ENCODE measurements at places on chromosomes 16 and 17.

DNA sequence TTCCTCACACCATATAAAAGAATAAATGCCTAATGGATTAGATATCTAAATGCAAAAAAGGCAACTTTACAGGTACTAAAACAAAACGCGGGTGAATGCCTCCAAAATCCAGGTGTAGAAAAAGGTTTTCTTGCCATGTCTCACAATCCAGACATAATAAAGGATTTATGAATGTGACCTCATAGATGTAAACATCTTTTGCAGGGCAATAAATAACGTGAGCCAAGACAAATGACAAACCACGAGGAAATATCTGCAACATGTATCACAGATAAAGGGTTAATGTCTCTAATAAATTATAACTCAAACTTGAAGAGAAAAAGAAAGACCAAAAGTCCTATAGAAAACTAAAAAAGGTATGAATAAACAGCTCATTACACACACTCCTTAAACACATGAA, 180.7 kb downstream of the PARN start:
- no peak for DNase-seq

GRCh38 chr17:34579979-34580684, 750 bp downstream of the TMEM132E start:
- DNase-seq: no peak

DNA sequence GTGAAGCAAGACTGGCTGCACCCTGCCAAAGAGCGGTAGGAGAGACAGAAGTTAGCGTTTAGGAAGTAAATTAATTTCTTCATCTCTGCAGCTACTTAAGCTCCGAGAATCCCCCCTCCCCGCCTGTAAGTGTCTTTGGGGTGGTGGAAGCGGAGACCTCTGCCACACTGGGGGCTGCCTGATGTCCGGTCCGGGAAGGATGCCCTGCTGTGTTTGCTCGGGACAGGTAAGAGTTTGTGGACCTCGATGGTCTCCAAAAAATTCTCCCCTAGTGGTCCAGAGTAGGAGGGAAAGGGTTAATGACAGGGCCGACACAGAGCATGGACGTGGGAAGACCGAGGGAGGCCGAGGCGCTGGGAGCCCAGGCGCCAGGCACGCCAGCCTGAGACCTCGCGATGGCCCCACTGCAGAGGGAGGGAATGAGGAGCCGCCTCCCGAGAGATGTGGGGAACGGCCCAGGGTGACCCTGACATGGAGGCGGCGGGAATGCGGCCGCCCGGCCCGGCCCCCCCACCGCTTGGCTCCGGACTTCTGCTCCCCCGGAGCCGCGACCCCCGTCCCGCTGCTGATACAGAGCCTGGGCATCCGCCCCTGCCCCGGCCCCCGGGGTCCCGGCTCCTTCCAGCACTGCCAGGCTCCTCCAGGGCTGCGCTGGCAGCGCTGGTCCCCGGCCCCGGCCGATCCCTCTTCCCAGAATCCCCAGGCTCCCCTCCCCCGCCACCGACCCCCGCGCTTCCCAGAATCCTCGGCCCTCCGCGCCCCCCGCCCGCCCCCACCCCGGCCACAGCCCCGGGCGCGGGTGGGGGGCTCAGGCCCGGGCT, 680 bp downstream of the ZNF629 start:
- no peak for DNase-seq

DNA sequence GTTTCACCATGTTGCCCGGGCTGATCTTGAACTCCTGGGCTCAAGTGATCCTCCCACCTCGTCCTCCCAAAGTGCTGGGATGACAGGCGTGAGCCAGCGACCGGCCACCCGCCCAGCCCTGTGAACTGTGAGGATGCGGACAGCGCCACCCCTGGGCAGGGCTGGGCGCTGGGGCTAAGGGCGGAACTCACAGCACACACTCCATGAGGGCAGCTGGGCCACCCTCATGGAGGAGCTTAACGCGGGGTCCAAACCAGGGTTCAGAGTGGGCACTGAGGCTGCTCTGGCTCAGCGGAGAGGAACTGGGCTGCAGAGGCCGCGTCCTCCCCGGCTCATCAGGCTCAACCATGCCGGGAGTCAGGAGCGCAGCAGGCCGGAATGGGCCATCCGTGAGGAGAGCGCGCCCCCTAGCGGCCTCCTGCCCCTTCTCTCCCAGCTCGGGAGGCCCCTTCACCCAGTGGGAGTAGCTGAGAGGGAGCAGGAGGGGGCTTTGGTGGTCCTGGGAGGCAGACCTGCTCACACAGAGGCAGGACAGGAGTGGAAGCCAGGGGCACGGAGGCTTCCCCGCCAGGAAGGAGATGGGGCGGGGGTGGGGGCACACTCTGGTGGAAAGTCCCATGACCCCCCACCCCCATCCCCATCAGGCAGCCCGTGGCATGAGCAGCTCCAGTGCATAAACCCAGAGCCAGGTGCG, 13.8 kb downstream of the CORO7 start:
- DNase-seq: peak; percentile 79

DNA sequence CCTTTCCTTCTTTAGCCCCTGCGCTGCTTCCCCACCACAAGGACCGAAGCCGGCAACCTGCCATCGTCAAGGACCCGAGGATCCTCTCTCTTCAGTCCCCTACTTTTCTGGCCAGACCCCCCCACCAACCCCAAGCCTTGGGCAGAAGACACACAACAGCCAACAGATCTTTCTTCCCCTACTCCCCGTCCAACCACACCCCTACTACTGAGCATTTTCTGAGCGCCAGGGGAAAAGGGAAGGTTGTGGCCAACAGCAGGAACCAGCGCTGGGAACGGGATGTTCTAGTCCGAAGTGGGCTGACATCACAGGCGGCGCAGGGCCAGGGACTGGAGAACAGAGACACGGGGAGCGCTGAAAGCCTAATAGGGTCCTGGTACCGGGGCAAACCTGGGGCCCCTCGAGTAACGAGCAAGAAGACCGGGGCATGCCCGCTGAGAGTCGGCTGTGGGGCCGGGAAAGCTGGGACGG, 528 bp downstream of the PER1 start:
- peak; percentile 49 for DNase-seq

DNA sequence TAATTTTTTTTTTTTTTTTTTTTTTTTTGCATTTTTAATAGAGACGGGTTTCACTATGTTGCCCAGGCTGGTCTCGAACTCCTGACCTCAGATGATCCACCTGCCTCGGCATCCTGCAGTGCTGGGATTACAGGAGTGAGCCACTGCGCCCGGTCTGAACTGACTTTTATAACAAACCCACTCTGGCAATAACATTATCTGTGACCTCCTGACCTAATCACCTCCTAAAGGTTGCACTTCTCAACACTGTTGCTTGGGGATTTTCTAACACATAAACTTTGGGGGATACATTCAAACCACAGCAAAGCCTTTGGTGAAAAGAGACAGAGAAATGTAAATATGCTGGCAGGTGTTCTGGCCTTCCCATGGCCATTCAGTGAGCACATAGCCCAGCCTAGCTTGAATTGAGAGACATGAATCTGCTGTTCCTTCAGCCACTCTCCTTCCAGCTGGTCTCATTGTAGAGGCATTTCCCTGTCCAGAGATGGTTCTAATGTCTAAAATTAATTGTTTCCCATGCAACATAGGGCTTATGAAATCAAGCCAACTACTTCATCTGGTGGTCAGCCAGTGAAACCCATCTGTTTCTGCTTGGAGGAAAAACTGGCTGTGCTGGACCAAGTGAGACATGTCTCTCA, 28.3 kb downstream of the LYRM1 start:
- no peak for DNase-seq

GRCh38 chr17:68539548-68540467, 27.6 kb downstream of the PRKAR1A start:
- DNase-seq: peak; percentile 26

DNA sequence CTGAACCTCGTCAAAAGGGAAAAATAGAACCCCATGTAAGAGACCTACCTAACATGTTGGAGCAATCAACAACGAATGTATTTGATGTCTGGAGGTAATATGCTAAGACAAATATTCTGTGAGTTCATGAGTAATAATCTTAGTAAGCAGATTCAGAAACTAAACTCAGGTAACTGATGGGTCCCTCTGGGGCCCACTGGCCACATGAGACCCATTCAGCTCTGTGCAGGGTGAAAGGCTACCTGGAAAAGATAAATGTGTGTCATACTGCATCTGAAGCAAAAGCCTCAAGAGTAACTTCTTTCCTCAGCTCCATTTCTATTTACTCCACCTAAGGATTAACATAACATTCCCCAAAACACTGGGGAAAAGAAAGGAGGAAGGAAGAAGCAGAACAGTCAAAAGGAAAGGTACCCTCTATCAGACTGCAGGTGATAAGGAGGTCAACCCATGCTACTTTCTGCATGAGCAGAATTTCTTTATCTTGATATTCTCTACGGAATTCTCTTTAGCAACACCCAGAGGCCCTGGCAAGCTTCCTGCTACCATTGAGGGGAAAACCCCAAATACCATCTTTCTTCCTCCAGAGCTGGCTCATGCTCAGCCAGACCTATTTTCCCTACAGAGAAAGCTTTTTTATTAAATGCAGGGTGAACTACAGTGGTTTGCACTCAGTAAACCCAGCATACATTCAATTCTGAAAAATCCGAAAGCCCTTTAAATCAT, 37.7 kb upstream of the ABCA6 start:
- DNase-seq: no peak

GRCh38 chr16:10981697-10982216, 37.4 kb downstream of the CLEC16A start:
- peak; percentile 68 for DNase-seq

DNA sequence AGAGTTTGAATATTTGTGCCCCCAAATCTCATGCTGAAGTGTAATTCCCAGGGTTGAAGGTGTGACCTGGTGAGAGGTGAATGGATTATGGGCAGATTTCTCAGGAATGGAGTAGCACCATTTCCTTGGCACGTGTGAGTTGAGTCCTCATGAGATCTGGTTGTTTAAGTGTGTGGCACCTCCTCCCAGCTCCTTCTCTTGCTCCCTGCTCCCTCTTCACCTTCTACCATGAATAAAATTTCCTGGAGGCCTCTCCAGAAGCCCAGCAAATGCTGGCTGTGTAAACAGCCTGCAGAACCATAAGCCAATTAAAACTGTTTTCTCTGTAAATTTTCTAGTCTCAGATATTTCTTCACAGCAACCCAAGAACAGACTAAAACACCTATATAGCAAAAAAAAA, 12.6 kb upstream of the APOH start:
- no peak for DNase-seq

GRCh38 chr16:20001856-20002707, 71.6 kb downstream of the GPR139 start:
- no peak for DNase-seq

- no peak for DNase-seq
Measured at GRCh38 chr17:47995241-47995935, 24.5 kb downstream of the CDK5RAP3 start.

GRCh38 chr16:64751906-64752305, 370.0 kb downstream of the CDH11 start:
- no peak for DNase-seq

Measured in memory B cell (primary cell).